Stimulated activated CD4-positive, alpha-beta T cell treated with anti-CD3 and anti-CD28 coated beads, Interleukin-4, amount 100 ng/mL, for 1 hour (primary cell): ENCODE measurements at places on chromosomes 16 and 17.

GRCh38 chr17:1522626-1523025, 6.2 kb upstream of the INPP5K start:
- DNase-seq: no peak

DNA sequence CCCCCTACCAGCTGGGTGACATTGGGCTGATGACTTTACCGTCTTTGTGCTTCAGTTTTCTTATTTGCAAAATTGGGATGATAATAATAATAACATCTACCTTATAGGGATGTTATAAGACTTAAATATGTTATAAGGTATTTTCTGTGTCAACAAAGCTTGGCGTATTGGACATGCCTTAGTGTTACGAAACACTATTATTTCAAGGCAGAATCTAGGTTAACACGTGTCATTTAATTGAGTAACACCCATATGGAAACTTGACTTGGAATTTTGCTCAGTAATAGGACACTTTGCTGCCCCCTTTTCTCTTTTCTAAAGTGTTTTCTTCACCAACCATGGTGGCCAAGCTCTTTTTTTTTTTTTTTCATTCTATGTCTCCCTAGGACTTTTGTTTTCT, 294.2 kb upstream of the SALL1 start:
- DNase-seq: no peak

DNA sequence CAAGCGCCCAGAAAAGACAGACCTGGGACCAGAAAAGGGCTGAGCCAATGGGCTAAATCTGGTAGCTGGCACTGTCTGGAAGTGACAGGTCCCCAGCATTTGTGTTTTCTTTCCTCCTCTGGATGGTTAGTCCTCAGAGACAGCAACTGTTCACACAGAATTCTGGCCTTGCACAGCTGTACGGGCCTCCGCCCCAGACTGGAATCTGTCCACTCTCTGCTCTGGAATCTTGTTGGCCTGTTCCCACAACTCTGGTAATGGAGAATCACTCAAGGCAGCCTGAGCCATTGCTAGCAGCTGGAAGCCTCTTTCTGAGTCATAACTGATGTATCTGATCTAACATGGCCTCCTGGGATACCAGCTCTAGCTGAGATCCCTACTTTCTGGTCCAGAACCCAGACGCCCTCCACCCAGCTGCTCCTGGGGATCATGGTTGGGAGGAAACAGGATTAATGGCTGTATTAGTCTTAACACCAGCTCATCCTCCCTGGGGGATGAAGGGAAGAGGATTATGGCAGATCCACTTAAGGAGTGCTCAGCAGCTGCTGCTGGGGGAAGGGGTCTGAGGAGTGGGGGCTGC, 9.1 kb downstream of the ZNF668 start:
- no peak for DNase-seq

- peak; percentile 13 for DNase-seq
Measured at GRCh38 chr17:67503184-67503583, 126.1 kb downstream of the PITPNC1 start.

DNA sequence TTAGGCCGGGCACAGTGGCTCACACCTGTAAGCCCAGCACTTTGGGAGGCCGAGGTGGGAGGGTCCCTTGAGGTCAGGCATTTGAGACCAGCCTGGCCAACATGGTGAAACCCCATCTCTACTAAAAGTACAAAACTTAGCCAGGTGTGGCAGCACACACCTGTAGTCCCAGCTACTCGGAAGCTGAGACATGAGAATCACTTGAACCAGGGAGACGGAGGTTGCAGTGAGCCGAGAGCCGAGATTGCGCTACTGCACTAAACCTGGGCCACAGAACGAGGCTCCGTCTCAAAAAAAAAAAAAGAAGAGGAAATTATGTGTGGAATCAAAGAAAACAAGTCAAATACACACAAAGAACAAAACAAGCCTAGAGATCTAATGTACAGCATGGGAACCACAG, 16.1 kb upstream of the MPRIP start:
- no peak for DNase-seq

GRCh38 chr16:4702466-4702808, 9.1 kb downstream of the NUDT16L1 start:
- no peak for DNase-seq

DNA sequence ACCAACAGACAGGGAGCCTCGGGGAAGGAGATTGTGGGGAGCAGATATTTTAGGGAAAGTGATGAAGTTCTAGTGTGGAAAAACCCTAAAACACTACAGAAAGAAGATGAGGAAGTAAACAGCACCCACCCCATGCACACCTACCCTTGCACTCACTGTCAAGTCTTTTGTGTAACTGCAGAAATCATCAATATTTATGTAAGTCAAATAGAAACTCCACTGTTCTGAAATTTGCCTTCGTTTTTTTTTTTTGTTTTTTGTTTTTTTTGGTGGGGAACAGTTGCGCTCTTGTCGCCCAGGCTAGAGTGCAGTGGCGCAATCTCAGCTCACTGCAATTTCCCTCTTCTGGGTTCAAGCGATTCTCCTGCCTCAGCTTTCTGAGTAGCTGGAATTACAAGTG, 273.4 kb downstream of the CPPED1 start:
- no peak for DNase-seq

- DNase-seq: no peak
Measured at GRCh38 chr16:1331712-1332617, 1.5 kb upstream of the BAIAP3 start.

DNA sequence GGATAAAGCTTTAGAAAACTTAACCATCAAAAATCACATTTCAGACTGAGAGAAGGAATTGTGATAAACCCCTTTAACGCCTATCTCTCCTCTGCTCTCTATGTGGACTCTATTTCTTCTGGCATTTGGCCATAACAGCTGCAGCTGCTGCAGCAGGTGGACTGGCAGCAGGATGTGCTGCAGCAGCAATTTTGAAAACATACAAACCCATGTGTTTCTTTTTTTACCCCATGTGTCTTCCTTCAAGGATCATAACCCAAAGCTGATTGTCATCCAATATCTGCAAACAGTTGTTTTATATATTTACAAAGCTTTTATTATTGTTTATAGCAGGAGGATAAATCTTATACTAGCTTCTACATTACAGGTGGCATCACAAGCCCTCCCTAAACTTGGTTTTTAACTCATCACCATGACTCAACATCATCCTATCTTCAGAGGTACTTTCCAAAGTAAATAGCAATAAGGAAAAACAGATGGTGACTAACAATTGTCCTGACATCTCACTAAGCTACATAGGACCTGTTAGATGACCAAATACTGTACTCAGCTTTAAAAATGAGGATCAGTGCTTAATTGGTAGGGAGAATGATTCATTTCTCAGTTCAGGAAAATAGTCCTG, 14.5 kb upstream of the KRTAP9-2 start:
- no peak for DNase-seq

- DNase-seq: no peak
Measured at GRCh38 chr16:84024854-84025253, 17.7 kb downstream of the SLC38A8 start.

DNA sequence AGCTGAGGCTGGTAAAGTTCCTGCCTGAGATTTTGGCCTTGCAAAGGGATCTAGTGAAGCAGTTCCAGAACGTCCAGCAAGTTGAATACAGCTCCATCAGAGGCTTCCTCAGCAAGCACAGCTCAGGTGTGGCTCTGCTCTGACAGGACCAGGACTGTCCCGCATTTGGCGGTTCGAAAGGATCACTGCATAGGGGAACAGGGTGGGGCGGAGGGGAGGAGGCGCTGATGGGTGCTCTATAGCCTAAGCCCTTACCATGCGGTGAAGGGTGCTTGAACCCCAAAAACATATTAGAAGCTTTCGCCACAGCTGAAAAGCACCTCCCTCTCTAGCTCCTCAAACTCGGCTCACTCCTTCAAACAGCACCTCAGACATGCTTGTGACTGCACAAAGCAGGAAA, 29.9 kb upstream of the ENDOV start:
- no peak for DNase-seq

- no peak for DNase-seq
Measured at GRCh38 chr16:13348416-13348815, 447.0 kb downstream of the SHISA9 start.

DNA sequence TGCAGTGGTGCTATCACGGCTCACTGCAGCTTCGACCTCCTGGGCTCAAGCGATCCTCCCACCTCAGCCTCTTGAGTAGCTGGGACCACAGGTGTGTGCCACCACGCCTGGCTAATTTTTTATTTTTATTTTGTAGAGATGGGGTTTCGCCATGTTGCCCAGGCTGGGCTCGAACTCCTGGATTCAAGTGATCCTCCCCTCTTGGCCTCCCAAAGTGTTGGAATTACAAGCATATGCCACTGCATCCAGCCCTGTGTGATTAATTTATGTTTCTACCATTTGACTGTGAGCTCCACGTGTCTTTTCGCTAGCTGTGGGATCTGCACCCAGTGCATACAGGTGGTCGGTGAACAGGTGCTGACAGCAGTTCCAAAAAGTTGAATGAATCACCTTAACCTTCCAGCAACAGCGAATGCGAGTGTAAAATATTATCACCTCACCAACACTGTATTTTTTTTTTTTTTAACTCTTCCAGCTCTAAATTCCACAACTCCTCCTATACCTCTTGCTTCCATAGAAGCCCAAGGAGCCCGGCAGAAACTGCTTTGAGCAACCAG, 484 bp upstream of the NUDT7 start:
- DNase-seq: no peak

DNA sequence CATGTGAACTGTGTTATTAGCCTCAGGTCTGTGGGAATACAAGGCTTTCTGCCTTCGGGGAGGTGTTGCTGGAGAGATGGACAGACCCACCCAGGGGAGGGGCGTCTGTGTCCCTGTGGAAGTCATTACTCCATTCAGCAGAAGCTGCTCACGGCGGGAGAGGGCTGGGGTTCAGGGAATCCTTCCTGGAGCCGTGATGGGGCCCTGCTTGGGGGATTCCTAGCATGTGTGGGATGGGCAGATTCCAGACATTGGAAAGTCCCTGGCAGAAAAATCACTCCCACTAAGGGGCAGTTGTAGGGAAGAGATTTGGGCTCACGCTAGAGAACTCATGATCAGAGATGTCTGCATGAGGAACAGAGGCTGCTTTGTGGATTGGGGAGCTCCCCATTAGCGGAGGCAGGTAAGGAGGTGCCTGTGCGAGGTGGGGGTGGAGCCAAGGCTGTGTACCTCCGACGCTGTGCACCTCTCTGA, 56.3 kb upstream of the IL34 start:
- DNase-seq: no peak

DNA sequence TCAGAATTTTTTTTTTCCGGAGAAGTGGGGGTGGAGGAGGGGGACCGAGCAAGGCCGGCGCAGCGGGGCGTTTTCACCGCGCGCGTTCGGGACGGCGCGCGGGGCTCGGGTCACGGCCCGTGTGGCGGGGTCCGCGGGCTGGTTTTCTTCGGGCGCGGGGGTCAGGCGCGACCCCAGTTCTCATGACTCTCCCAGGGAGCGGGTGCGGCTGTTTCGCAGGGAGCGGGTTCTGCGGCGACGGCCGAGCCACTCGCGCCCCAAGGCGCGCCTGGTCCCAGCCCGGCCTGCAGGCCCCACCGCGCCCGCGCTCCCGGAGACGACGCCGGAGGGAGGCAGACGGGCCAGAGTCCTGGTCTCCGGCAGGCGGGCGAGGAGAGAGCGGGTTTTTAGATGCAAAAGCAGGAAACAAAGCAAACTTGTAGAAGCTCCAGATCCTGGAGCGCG, 1.0 kb downstream of the BAHCC1 start:
- no peak for DNase-seq

DNA sequence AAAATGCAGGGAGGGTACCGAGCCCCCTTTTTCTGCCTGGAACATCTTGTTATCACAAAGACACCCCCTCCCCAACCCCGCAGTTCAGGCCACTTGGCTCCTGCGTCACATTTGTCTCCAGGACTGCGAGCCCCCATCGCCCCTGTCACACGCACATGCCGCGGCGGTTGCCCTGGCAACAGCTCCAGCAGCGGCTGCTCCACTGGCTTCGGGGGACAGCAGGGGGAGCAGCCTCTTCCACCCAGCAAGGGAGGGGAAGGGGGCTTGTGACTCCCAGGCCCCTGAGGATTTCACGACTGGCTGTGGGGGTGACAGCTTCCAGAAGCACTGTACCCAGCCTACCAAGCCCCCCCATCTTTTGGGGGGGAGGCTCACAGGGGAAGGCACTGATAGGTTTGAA, 2.6 kb downstream of the BAIAP3 start:
- DNase-seq: no peak

GRCh38 chr17:81325714-81326358, 30.7 kb upstream of the SLC38A10 start:
- DNase-seq: no peak

GRCh38 chr17:18027280-18027679, 11.7 kb downstream of the ATPAF2 start:
- DNase-seq: no peak

DNA sequence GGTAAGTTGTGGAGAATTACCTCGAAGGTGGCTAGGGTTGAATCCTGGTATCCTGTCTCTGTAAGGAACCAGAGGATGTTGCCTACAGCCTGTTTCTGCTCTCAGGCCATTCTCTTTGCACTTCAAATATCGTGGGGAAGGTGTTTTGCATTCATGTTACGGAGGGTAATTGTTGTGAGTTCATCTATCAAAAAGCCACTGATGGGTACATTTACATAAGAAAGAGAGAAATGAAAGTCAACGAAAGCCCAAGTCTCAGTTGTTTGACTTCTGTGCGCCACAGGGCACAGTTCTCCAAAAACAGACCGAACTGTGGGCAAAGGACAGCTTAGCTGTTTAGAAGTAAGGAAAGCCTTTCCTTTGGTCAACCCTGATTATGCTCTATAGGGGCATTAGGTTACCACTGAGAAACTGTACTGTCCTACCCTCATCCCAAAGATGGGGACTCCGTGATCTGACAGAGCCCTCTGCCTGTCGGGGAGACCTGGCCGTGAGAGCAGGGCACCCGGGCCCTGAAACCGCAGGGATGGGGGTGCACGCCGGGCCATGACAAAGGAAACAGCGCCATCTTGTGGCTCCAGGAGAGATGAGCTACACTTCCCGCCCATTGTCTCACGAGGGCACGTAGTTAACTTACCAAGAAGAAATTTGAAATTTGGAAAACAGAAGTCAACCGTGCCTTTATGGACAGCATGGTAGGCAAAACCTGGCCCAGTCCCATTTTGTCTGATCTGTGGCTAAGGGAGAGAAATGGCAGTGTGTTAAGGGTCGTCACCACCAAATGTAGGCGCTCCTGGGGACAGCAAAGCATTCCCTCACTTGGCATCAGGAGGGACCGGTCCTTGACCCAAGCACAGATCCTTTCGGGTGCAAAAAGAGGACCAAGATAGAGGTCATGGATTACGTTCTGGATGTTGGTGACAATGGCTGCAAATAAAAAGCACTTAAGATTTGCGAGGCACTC, 74.5 kb upstream of the DYNLRB2 start:
- DNase-seq: peak; percentile 51
